ENCODE measurements at places on chromosomes 11 and 22.

- no peak for DNase-seq
These were observed 11.6 kb downstream of the TOP3B start for GRCh38 chr22:21970800-21971617.

DNA sequence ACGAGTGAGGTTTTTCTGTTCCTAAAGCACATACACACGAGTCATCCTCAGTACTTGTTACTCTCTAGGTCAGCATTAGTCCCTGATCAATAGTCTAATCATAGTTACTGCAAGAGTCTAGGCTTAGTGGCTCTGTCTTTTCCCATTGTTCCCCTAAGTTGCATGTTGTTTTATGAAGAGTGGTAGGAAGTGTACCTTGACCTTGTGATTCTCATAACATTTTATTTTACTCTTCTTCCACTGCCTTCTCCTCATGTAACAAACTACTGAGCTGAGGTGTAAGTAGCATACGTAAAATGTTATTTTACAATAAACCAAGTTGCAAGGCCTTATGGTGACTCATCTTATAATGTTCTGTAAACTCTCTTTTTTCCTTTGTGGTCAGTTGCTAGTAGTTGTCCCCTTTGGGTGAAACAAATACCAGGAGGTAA, 15.0 kb downstream of the METTL15 start:
- no peak for DNase-seq

- no peak for DNase-seq
These were observed 54.3 kb upstream of the TNRC6B start for GRCh38 chr22:40123387-40123786.

GRCh38 chr11:76605338-76606074, 65.0 kb downstream of the LRRC32 start:
- DNase-seq, result no peak

- DNase-seq, result no peak
These were observed 287 bp downstream of the RPS13 start for GRCh38 chr11:17077240-17077519.

DNA sequence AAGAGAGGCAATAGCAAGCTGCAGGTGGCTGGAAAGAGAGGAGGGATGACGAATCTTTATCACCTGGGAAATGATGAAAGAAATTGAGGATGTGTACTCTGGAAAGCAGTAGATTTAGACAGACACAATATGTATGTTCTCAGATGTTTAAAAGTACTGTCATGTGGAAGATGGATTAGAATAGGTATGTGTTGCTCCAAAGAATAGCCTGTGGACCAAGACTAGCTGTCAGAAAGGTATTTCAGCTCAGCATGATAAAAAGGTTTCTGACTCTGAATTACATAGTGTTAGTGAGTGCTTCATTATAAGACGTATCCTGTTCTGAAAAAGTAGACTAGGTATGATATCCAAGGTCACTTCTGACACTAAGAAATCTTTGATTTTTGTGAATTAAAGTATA, 322.4 kb downstream of the CNTN5 start:
- DNase-seq, result no peak

DNA sequence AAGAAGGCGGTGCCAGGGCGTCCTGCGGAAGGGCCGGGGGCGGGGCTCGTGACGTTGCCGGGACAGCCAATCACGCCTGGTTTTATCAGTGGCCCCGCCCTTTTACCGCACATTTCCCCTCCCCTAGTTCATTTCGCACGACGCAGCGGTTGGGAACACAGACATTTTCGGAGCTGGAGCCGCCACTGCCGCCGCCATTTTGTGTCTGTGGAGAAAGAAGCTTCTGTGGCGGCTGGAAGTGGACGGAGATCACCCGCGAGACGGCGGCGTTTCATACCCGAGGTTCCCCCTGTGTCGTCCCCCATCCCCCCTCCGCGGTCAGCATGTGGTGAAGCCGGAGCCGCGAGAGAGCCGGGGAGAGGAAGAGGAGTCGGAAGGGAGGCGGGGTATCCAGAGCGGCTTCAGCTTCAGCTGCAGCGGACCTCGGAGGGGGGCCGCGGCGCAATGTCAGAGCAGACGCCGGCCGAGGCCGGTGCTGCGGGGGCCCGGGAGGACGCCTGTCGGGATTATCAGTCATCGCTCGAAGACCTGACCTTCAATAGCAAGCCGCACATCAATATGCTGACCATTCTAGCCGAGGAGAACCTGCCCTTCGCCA, at the start of gene PCF11:
Gene PCF11, plus strand, starts transcription at position 136 of the 598 bp plus-strand sequence. Its CDS starts 309 bp downstream, at position 445.
- no peak for DNase-seq

GRCh38 chr22:49660794-49661781, 166.6 kb downstream of the BRD1 start:
- no peak for DNase-seq

- no peak for DNase-seq
These were observed 19.5 kb downstream of the RPL27A start for GRCh38 chr11:8701891-8702597.

- no peak for DNase-seq
These were observed 13.2 kb downstream of the TKFC start for GRCh38 chr11:61345954-61346843.

GRCh38 chr11:75826461-75827230, 11.6 kb downstream of the UVRAG start:
- DNase-seq, result no peak

- no peak for DNase-seq
These were observed 4.3 kb downstream of the DHCR7 start for GRCh38 chr11:71443736-71444445.

- DNase-seq, result no peak
These were observed 21.8 kb downstream of the NUMA1 start for GRCh38 chr11:72058416-72059034.

DNA sequence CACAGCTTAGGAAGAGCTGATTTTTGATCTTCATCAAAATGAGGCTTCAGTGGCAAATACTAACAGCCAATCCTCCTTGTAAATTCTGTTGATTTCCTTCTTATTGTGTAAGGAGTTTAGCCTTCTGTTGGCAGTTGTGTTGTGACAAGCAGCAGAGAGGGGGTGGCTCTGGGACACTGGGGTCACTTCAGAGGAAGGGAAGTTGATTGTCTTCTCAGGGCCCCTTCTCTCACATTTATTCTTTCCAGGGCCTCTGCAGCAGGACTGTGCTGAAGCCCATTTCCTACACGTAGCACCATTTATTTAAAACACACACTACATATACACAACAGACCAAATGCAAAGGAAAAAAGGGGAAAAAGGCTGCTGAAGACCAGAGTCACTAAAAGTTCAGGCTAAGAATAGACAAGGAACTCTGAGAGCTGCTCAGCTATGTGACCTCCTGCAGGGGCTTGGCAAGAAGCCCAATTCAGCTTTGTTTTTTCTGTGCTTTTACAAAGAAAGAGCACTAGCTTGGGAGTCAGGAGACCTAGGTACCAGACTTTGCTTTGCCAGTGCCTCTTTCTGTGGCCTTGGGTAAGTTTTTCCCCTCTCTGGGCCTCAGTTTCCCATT, 28.3 kb upstream of the UPB1 start:
- DNase-seq, result no peak

GRCh38 chr11:12890476-12890875, 118.6 kb upstream of the RASSF10 start:
- no peak for DNase-seq

DNA sequence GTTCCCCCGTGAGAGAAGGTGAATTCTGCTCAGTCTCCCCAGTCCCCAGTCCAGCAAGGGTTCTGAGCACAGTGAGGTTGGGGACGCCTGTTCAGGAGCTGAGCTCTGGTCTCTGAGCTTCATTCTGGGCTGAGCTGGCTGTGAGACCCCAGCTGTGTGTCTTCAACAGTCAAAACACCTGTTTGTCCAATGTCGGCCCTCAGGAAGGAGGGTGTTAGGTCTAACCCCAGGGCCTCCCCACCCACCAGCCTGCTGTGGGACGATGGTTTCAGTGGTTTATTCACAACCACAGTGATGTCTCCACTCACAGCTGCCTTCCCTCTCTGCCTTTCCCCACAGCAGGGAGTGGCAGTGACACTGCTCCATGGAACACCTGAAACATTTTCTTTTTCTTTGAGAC, 1282.9 kb downstream of the TBC1D22A start:
- no peak for DNase-seq

- no peak for DNase-seq
These were observed 24.8 kb upstream of the THY1 start for GRCh38 chr11:119447664-119448242.

- DNase-seq, result no peak
These were observed 5.0 kb upstream of the MRPL11 start for GRCh38 chr11:66443602-66444001.

- DNase-seq, result no peak
These were observed 43.0 kb upstream of the PLET1 start for GRCh38 chr11:112303616-112304015.

DNA sequence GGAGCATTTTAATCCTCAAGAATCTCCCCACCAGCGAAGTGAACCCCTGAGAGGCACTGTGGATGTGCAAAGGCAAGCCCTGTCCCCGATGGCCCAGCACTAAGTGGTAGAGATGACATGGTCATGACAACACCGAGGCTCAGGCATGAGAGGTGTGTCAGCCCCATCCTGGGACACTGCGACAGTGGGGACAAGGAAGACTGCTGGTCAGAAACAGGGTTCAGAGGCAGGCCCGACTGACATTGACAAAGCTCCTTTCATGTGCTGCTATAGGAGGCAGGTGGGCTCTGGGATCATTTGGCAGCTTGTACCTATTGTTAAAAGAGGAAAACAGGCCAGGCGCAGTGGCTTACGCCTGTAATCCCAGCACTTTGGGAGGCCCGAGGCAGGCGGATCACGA, 54.3 kb upstream of the MYEOV start:
- no peak for DNase-seq

GRCh38 chr11:123408619-123409455, 21.2 kb upstream of the GRAMD1B start:
- no peak for DNase-seq

DNA sequence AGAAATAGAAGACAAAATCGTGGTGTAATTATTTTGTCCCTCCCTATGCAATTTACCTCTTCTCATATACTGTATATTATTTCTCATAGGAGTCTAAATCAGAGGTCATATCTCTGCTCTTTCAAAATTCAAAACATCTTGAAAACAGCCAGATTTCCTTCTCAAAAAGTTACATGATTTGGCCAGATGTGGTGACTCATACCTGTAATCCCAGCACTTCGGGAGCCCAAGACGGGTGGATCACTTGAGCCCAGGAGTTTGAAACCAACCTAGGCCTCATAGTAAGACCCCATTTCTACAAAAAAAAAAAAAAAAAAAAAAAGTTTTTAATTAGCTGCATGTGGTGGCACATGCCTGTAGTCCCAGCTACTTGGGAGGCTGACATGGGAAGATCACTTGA, 29.0 kb upstream of the DNAJB7 start:
- no peak for DNase-seq

GRCh38 chr22:31503211-31503964, 7.1 kb downstream of the SFI1 start:
- DNase-seq, result no peak

- no peak for DNase-seq
These were observed 40.9 kb downstream of the CSRP3 start for GRCh38 chr11:19160847-19161246.

DNA sequence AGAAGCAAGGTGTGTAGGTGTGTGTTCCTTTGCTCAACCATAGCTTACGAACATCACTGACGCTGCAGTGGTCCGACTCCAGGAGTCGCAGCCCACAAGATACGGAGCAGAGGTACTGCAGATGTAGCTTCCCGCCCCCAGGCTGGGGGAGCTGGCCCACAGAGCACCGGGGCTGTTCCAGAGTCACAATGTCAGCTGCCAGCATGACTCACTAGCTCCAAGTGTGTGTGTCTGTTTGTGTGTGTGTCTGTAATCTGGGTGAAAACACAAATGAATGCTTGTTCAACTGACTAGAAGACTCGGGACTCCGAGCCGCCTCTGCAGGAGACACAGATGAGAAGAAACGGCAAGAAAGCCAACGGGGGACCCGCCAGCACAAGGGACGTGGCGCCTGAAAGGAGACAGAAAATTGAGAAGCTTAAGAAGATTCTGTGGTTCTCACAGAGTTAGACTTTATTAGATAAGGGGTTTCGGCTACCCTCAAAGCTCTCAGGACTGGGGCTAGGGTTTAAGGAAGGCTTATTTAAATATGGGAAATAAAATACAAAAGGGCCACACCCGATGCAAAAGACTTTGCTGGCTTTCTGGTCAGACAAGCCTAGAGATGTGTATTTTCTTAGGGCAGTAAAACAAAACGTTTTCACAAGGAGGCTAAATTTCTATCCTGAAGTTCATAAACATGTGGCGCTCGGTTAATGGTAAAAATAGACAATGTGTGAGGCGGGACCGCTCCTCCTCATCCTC, 10.7 kb downstream of the VSIG10L2 start:
- peak; percentile 47 for DNase-seq

DNA sequence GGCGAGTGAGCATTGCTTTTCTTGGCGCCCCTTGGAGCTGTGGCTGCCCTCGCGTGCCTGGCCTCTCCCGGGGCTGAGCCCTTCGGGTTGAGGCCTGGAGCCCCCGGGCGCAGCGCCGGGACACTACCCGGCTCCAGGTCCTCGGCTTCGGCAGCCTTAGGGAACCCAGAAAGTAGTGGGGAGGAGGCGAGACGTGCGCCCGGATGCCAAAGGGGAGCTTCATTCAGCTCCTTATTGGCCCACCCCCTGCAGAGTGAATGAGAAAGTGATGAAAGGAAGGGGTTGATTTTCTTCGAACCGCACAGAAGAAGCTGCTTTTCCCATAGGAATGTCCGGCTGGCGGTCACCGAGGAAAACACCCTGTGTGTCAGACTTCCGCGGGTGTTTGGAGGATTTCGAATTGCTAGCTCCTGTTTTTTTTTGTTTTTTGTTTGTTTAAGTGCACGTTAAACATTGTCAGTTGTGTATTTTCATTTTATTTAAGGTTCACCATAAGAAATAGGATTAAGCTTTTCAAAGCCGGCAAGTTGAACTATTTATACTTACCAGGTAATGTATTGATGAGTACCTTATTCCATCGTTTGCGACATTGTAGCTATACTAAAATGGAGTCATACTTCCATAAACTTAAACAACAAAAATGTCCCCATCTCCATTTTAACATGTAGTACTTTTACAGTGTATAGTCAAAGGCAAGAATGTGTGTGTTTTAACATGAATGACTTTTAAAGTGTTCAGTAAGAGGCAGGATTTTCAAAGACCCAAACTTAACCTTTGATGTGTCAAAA, 841 bp upstream of the EIF4G2 start:
- no peak for DNase-seq

DNA sequence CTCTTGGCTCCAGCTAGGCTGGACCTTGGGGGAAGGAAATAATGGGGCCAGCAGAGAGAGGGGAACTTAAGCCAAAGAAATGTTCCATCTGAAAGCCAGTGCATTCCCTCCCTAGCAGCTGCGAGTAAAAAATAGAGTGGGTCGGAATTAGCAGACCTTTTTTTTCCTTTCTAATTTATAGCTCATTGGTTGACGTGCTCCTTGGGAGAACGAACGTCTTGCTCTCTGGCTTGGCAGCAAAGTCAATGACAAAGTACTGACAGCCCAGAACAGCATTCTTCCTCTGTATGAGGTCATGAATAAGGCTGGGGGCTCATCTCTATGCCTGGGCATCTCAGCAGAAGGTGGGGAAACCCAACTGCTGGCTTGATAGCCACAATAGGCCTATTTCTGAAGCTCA, 65.0 kb downstream of the SEZ6L start:
- DNase-seq, result no peak

GRCh38 chr11:124080327-124081001, 34.8 kb upstream of the VWA5A start:
- no peak for DNase-seq

- no peak for DNase-seq
These were observed 1.7 kb downstream of the STX3 start for GRCh38 chr11:59756845-59757244.

- DNase-seq, result no peak
These were observed 3.9 kb downstream of the ATF4 start for GRCh38 chr22:39524089-39524752.

- DNase-seq, result no peak
These were observed 774 bp upstream of the E2F8 start for GRCh38 chr11:19241260-19242178.

- no peak for DNase-seq
These were observed 9.2 kb upstream of the TPCN2 start for GRCh38 chr11:69039501-69039900.
